ENCODE measurements at places on chromosomes 2 and 18. TPM values are rescaled to one million over a fixed set of nuclear protein-coding genes. Genes with fewer than 3 reads are reported as not detected.
A peak's percentile ranks its signal among the peaks of the same experiment; 100 is the strongest.

GRCh38 chr18:32450026-32450691, 20.5 kb downstream of the GAREM1 start:
- no peaks in the 10 kb centered on the region for H3K27me3 ChIP-seq
- H3K4me1 ChIP-seq, result peaks cover 8% of the 10 kb centered on the region
- DNase-seq, result no peak
- no peaks in the 10 kb centered on the region for H3K36me3 ChIP-seq
- no peak overlapping the region for H3K27ac ChIP-seq
- H3K4me3 ChIP-seq, result no peak overlapping the region

DNA sequence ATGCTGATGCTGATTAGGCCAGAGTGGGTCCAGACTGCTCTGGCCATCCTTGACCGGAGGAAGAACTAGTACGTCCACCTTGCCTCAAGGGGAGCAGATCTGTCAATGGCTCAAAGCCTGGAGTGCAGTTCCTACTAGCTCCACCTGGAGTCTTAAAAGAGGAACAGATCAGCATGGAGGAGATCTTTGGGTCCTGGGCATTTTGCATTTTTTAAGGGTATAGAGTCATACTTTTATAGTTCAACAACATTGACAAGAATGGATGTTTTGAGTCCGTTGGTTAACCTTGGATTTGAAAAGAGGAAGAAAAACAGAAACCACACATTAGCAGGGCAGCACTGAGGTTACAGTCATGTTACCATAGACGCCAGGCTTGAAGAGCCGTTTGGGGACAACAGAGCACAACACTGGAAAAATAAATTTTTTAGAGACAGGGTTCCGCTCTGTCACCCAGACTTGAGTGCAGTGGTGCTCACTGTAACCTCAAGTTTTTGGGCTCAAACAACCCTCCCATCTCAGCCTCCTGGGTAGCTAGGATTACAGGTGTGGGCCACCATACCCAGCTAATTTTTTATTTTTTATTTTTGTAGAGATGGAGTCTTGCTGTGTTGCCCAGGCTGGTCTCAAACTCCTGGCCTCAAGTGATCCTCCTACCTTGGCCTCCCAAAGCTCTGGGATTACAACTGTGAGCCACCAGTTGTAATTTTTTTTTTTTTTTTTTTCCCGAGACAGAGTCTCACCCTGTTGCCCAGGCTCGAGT, 78.5 kb downstream of the PRKCE start:
- no peaks in the 10 kb centered on the region for H3K27me3 ChIP-seq
- H3K27ac ChIP-seq, result no peak overlapping the region
- no peaks in the 10 kb centered on the region for H3K4me1 ChIP-seq
- H3K36me3 ChIP-seq, result no peaks in the 10 kb centered on the region
- no peak for DNase-seq

- H3K27ac ChIP-seq, result no peak overlapping the region
- no peak for DNase-seq
- H3K4me3 ChIP-seq, result no peak overlapping the region
- H3K27me3 ChIP-seq, result no peaks in the 10 kb centered on the region
- H3K36me3 ChIP-seq, result no peaks in the 10 kb centered on the region
- no peaks in the 10 kb centered on the region for H3K4me1 ChIP-seq
Measured at GRCh38 chr2:180625006-180625844, 355.2 kb upstream of the UBE2E3 start.

GRCh38 chr2:85662899-85663593, 5.0 kb downstream of the SFTPB start:
- no peaks in the 10 kb centered on the region for H3K27me3 ChIP-seq
- DNase-seq, result no peak

DNA sequence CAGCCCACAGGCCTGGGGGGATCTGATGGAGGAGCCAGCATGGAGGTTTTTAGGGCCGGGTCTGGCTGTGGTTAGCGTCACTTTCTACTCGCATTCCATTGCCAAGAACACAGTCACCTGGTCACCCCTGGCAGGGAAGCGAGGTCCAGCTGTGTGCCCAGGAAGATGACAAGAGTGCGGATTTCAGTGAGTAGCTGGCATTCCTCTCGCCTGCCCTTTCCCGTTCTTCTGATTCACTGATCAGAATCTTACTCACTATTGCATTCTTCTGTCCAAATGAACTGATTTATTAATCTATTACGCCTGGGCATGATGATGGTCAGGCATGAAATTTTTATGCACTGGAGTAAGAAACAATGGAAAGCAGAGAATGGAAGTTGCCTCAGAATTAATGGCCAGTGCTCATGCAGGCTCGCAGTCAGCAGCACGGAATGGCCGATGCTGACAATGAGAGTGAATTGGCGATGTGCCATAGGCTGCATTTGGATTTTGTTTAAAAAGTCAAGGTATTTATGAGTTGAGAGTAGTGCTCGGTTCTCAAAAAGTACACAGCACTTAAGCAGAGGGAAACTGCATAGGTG, 76.4 kb upstream of the MGAT5 start:
- no peaks in the 10 kb centered on the region for H3K27me3 ChIP-seq
- H3K36me3 ChIP-seq, result no peaks in the 10 kb centered on the region
- H3K4me1 ChIP-seq, result peaks cover 67% of the 10 kb centered on the region
- no peak overlapping the region for H3K27ac ChIP-seq
- H3K4me3 ChIP-seq, result no peak overlapping the region
- DNase-seq, result peak; percentile 57

GRCh38 chr2:204503869-204504268, 41.4 kb upstream of the PARD3B start:
- no peak overlapping the region for H3K27ac ChIP-seq
- no peaks in the 10 kb centered on the region for H3K27me3 ChIP-seq
- no peak overlapping the region for H3K4me3 ChIP-seq
- DNase-seq, result no peak
- no peaks in the 10 kb centered on the region for H3K4me1 ChIP-seq

GRCh38 chr18:79604205-79604912, 75.2 kb upstream of the CTDP1 start:
- H3K4me3 ChIP-seq, result no peak overlapping the region
- no peaks in the 10 kb centered on the region for H3K36me3 ChIP-seq

DNA sequence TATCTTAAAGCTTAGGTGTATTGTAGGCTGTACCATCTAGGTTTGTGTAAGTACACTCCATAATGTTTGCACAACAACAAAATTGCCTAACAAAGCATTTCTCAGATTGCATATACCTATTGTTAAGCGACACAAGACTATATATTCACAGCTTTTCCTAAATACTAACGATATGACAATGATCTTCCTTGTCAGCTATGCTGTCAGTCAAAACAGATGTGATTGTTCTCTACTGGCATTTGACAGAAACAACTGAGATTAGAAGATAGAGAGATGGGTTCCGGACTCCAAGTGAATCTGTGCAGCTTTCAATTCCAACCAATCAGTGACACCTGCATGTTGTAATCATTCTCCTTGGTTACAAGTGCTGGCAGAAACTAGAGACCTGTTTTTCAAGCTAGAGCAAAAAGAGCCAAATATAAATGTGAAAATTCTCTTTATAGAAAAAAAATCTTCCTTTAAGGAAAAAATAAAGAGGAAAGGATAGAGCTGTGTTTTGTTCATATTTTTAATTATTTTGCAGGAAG, 1232.3 kb upstream of the SLC39A10 start:
- no peaks in the 10 kb centered on the region for H3K36me3 ChIP-seq
- H3K27ac ChIP-seq, result no peak overlapping the region
- no peaks in the 10 kb centered on the region for H3K4me1 ChIP-seq
- no peak for DNase-seq

- no peaks in the 10 kb centered on the region for H3K36me3 ChIP-seq
- no peaks in the 10 kb centered on the region for H3K4me1 ChIP-seq
- H3K4me3 ChIP-seq, result no peak overlapping the region
- H3K27ac ChIP-seq, result no peak overlapping the region
- H3K27me3 ChIP-seq, result no peaks in the 10 kb centered on the region
- peak; percentile 4 for DNase-seq
Measured at GRCh38 chr2:211688196-211688595, 850.4 kb downstream of the ERBB4 start.

- no peaks in the 10 kb centered on the region for H3K36me3 ChIP-seq
- H3K4me3 ChIP-seq, result no peak overlapping the region
- no peak for DNase-seq
- H3K27me3 ChIP-seq, result no peaks in the 10 kb centered on the region
Measured at GRCh38 chr2:8607606-8608005, 74.2 kb upstream of the ID2 start.

GRCh38 chr2:225693259-225693658, 293.7 kb downstream of the NYAP2 start:
- no peak for DNase-seq
- H3K36me3 ChIP-seq, result no peaks in the 10 kb centered on the region
- H3K4me1 ChIP-seq, result no peaks in the 10 kb centered on the region
- no peak overlapping the region for H3K4me3 ChIP-seq
- H3K27ac ChIP-seq, result no peak overlapping the region
- no peaks in the 10 kb centered on the region for H3K27me3 ChIP-seq

- no peak overlapping the region for H3K4me3 ChIP-seq
- no peak overlapping the region for H3K27ac ChIP-seq
- no peaks in the 10 kb centered on the region for H3K4me1 ChIP-seq
- no peaks in the 10 kb centered on the region for H3K27me3 ChIP-seq
Measured at GRCh38 chr2:169525434-169525833, 15.9 kb downstream of the KLHL41 start.

- peak overlapping the region; percentile 84 for H3K27ac ChIP-seq
- no peak for DNase-seq
- no peaks in the 10 kb centered on the region for H3K36me3 ChIP-seq
- no peaks in the 10 kb centered on the region for H3K4me1 ChIP-seq
- H3K4me3 ChIP-seq, result peak overlapping the region; percentile 91
- no peaks in the 10 kb centered on the region for H3K27me3 ChIP-seq
Measured at GRCh38 chr2:111898703-111899514, 502 bp downstream of the MERTK start.

DNA sequence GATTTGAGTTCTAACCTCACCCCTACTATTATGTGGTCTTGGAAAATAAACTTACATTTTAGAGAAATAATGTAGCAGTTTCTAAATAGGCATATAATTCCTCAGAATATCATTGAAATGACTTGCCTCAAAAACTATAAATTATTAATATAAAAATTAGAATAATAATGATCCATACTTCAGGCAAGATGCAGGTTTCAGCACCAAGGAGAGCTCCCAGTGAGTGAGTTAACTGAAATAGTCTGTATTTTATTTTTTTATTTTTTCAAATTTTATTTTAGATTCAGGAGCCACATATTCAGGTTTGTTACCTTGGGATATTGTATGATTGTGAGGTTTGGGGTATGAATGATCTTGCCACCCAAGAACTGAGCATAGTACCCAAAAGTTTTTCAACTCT, 472.2 kb upstream of the DCC start:
- H3K4me3 ChIP-seq, result no peak overlapping the region
- H3K36me3 ChIP-seq, result no peaks in the 10 kb centered on the region
- H3K4me1 ChIP-seq, result no peaks in the 10 kb centered on the region

DNA sequence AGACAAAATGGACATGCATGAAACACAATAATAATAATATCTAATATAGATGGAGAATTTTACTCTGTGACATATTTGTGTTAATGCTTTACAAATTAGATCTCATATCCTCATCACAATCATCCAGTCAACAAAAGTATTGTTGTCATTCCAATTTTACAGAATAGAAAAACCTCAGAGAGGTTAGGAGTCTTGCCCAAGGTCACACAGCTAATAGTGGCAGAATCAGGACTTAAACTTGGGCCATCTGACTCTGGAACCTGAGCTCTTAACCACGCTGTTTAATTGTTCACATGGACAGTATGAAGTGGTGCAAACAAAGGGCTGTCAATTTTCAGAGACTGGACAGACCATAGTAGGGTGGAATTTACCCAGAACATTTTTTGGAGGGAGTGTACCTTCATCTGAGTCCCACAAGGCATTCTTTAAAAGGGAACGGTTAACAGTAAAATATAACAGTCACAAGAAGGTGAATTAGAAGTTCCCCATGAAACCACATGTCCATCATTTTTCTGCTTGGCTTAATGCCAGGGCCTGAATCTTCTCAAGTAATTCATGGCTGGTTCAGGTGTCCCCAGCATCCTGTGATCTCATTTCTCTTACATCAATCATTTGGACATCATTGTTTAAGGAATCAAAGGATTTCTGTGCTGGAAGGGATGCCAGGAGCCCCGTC, 35.4 kb upstream of the CCDC93 start:
- no peak overlapping the region for H3K27ac ChIP-seq
- no peaks in the 10 kb centered on the region for H3K36me3 ChIP-seq

DNA sequence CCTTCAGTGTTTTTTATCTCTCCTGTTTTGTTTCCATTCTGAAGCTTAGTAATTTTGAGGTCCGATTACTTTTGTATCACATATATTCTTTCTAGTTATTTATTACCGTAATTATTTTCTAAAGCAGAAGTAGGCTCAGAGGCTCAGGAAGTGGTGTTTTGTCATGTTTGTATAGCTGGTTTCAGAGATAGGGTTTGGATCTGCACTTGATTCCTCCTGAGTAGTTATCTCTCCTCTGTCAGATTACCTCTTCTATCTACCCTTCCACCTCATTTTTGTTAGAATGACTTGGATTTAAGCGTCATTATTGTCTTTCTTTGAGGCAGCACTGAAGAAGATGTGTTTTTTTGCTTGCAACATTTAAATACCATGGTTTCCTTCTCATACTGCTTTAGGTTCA, 95.4 kb downstream of the MTA3 start:
- H3K4me3 ChIP-seq, result no peak overlapping the region
- no peak for DNase-seq
- H3K27me3 ChIP-seq, result no peaks in the 10 kb centered on the region
- no peaks in the 10 kb centered on the region for H3K4me1 ChIP-seq

DNA sequence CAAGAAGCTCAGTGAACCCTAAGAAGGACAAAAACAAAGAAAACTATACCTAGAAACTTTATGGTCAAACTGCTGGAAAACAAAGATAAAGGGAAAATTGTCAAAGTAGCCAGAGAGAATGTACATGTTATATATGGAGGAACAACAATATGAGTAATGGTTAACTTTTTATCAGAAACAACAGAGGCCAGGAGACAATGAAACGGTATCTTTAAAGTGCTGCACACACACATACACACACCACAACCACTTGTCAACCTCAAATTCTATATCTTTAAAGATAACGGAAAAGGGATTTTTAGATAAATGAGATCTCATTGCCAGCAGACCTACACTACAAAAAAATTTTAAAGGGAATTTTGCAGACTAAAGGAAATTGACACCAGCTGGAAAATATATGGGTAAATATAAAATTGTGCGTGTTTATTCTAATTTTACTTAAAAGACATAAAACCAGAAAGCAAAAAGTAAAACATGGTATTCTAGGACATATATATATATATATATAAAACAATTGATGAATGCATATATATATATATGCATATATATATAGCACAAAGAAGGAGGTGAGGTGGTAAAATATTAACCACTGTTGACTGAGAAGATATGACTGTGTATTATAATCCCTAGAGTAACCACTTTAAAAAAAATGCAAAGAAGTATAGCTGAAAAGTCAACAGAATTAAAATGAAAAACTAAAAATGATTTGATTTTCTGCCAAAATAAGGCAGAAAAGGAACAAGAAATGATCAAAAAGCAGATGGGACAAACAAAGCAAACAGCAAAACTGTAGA, 172.0 kb downstream of the SRBD1 start:
- no peaks in the 10 kb centered on the region for H3K27me3 ChIP-seq
- no peaks in the 10 kb centered on the region for H3K36me3 ChIP-seq
- H3K4me3 ChIP-seq, result no peak overlapping the region
- peaks cover 8% of the 10 kb centered on the region for H3K4me1 ChIP-seq

GRCh38 chr2:142065700-142066099, 65.1 kb downstream of the LRP1B start:
- no peaks in the 10 kb centered on the region for H3K36me3 ChIP-seq
- H3K4me3 ChIP-seq, result no peak overlapping the region
- H3K27ac ChIP-seq, result no peak overlapping the region
- H3K4me1 ChIP-seq, result no peaks in the 10 kb centered on the region

Gene ABHD3
- total RNA-seq, result 27.8 TPM

Gene TWIST2
- 58.0 TPM for total RNA-seq

Gene NEU2
- total RNA-seq, result not detected

Gene UGT1A8
- not detected for total RNA-seq

Gene LIMS2
- 52.5 TPM for total RNA-seq

Gene ZDBF2
- total RNA-seq, result 5.8 TPM

Gene EGR4
- not detected for total RNA-seq

Gene RTP5
- not detected for total RNA-seq

Data from stomach (tissue), 19 donors.